ENCODE measurements at places on chromosomes 12 and 14.

GRCh38 chr12:50282721-50283228, 545 bp downstream of the LIMA1 start:
- DNase-seq: no peak

DNA sequence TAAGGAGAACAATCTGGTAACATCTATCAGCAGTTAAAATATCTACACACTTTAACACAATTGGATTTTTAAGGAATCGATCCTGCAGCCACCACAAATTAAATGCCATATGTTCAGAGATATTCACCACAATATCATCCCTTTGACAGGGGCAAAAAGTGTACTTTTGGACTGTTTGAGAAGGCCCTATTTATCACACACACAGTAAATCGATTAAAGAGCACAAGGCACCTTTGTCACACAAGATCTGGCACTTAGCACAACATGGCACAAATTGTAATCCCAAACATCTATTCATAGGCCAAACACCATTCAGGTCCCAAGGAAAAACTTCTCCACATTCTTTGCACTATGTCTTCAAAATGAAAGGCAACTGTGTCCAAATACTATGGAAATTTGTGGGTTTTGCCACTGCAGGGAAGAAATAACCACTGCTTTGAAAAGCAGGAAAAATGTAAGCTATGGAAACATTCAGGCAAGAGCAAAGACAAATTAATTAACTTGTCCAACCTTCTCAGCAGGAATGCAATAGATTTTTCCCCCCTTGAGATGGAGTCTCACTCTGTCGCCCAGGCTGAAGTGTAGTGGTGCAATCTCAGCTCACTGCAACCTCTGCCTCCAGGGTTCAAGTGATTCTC, 282.5 kb upstream of the TMPO start:
- DNase-seq: no peak

DNA sequence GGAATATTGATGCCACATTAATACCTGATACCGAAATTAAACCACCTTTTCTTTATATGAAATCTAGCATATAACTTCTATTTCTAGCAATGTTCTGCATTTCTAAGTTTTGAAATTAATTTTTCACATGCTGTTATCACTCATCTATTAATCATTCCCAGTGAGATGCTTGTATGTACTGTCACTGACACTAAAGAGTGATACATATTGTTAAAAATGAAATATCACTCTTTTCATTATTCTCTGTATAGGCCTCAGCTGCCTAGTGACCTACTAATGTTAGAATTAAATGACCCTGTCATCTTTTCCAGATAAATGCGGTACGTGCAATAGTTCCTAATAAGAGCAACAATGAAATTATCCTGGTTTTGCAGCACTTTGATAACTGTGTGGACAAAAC, 49.7 kb upstream of the KCNH3 start:
- DNase-seq: no peak

GRCh38 chr12:105806400-105806770, 332.4 kb downstream of the NUAK1 start:
- no peak for DNase-seq

GRCh38 chr14:70358631-70359030, 852 bp downstream of the COX16 start:
- DNase-seq: peak; percentile 5

DNA sequence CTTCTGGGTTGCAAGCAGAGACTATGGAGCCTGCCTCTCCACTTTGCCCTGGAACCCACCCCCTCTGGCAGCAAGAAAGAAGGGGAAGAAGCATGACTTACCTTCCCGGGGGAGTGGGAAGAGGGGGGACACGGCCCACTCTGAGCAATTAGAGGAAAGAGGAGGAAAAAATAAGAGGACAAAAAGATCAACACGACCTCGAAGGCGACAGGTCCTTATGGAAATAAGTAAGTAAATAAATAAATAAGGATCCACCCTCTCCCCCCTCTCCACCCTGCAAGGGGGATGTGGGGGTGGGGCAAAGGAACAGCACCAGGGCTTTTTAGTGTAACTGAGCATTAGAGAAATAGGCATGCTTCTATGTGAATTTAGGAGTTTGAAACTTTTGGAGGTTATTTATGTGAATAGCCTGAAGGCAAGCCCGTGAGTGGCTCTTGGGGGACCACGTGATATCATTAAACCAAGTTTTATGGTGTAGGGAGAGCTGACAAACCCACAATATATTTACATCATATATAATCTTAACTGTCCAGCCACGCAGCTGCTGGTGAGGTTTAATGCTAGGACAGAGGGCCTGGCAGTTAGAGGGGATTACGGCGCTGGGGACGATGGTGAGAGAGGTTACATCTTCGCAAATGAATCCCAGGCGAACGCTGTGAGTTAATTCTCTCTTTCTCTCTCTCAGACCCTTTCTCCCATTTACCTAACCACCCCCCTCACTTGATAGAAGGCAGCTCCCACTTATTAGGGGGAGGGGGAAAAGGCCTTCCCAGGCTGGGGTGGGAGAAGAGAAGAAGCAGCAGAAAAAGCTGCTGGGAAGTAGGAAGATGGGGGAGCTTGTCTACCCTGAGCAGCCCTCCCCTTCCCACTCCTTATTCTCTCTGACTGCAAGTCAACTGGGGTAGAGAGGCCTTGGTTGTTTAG, 4.8 kb downstream of the HOXC5 start:
- no peak for DNase-seq

GRCh38 chr12:27208414-27208750, 35.7 kb upstream of the STK38L start:
- no peak for DNase-seq

DNA sequence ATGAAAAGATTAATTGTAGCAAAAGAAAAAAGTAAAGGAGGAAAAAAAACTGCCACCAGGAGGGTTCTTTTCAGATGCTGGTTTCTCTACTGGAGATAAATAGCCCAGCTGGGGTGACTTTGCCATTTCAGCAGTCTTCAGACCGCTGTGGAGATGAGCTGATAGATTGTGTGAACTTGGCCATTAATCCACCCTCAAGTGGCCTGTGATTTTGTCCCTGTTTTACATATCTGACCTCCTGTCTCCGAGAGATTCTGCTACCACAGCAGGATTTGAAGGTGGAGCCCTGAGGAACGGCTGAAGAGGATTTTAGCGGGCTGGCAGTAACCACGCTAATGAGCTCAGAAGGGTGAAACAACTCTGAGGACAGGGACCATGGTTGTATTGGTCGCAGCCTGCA, 72.7 kb downstream of the WSCD2 start:
- no peak for DNase-seq

DNA sequence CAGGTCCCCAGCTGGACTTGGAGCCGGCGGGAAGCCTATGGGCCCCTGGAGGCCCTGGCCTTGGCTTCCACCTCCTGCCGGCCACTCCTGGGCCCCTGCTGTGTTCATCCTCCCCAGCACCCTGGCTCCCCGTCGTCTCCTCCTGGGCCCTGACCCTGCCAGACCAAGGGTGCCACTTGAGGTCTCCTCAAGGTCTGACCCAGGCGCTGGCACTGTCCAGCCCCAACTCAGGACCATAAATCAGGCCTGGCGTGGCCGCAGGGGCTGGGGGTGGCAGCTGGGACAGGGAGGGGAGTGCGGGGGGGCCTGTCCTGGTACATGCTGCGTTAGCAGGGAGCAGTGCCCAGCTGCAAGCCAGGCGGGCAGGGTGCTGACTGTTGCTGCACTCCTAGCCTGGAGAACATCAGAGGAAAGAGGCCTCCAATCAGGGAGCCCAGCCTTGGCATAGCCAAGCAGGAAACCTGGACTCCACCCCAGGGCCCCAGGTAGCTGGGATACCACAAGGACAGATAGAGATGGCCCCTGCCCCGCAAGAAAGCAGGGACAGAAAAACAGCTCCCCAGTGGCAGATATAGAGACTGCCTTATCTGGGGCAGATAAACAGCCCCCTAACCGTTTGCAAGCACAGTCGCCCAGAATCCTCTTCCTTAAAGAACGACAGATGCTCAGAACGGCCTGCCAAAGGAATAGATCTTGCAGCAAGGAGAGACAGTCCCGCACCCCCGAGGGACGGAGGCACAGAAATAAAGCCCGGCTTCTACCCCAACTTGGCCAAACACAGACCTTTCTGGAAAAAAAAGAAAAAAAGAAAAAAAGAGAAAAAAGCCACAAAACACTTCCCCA, 6.5 kb upstream of the ATG101 start:
- no peak for DNase-seq

GRCh38 chr12:5248230-5248629, 183.7 kb upstream of the NTF3 start:
- DNase-seq: no peak

GRCh38 chr12:100688451-100688864, 106.1 kb upstream of the ANO4 start:
- no peak for DNase-seq

DNA sequence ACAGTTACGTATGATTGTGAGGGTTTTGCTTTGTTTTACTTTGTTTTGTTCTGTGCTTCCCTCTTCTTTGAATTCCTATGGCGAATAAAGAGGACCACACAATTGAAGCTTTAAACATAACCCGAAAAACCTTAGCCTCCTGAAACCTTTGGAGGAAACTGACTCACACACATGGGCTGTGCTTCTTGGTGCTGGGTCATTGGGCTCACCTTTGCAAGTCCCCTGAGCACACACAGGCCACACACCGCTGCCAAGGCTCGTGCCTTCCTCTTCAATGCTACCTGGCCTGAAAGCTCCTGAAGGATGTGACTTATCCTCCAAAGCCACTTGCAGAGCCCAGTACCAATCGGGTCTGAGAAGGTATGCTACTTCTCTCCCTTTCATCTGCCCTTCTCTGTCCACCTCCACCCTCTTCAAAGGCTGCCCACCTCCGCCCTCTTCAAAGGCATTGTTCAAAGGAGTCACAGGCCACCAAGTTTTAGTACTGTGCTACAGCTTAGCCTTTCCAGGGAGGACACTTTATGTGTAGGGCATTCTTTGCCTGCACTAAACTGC, 114.6 kb downstream of the FOXN3 start:
- DNase-seq: no peak

DNA sequence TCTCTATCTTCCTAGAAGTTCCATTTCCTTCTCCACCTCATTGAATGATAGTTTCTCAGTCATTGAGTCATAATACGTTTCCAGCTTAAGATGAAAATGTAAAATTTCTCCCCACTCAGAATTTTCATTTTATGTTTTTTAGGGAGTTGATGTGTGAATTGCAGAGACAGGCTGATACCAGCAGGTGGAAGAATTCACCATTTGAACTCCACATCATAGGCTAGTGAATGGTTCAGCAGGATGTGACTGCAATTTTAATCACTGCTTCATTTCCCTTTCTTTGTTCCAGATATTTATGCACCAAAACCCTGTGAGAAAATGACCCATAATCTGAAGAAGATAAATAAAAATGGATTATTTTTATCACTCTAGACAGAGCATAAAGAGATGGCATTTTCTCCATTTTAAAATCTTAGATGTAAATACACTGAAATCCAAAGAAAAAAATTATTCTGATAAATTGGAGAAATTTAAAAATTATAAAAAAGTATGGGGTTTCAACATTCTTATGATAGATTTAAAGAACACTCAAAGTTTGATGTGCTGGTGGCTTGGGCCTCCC, 10.6 kb upstream of the PYGL start:
- DNase-seq: peak; percentile 68

- DNase-seq: no peak
These were observed 35.8 kb downstream of the GRIN2B start for GRCh38 chr12:13945641-13946040.

GRCh38 chr14:93262446-93262845, 55.4 kb downstream of the UBR7 start:
- no peak for DNase-seq

DNA sequence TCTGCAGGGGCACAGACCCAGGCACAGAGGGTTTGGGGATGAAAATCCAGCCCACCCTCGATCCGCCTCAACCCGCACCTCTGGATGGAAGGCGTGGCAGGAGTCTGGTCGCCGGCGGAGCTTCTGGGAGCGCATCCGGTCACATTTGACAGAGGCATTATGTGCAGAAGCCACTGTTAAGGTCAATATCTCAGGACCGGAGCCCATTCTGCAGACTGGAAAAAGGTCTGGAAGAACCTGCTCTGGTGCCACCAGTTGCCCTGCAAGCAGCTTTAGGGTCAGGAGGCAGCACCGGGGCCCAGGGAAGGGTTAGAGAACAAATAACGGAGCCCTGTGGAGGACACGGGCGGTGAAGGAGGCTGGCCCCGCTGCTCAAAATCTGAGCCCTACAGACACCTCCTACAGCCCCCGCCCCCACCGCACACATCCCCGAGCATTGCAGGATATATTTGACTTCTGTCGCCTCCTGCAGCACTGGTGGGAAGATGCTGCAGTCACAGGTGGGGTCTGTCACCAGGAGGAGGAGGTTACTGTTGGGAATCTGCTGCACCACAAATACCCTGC, 25.1 kb upstream of the LRTM2 start:
- DNase-seq: no peak

- DNase-seq: no peak
These were observed 78.1 kb downstream of the ABCD2 start for GRCh38 chr12:39541471-39541870.

DNA sequence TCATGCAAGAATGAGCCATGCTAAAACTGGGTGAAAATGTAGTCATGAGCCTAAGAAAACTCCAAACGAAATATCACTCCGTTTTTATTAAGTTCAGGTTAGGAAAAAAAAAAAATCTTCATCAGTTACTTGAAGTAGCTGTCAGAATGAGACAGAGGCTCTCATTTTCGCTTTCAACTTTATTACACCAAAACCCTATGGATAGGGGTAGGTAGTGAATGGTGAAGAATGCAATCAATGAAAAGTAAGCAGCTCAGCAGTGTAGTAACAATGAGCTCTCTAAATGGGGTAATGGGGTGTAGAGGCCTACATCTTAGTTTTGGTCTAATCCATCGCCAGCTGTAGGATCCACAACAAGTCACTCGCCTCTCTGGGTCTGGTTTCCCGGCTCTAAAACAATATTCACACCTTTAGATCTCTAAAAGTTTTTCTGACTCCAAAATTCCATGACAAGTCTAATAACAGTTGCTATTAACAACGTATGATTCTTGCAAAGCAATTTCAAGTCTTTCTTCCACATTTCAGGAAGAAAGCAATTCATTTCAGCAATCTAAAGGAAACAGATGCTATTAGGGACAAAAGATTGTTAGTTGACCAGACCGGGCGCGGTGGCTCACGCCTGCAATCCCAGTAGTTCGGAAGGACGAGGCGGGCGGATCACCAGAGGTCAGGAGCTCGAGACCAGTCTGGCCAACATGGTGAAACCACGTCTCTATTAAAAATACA, 1.7 kb downstream of the BTBD7 start:
- no peak for DNase-seq

DNA sequence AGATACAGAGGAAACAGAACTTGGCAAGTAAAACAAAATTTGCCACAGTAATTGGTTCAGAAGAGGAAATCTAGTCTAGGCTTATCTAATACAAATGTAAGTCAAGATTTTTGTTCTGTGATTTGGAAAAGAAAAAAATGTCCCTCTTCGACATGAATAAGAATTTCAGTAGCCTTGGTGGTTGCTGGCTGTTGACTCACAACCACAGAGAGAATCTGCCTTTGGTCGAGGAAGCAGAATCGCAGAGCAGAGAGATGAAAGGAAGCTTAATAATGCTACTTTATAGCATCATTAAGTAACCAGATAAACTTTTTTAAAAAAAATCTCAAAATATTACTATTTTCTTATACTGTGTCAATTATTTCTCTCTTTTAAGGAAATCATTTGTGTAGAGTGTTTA, 1096.6 kb downstream of the FLRT2 start:
- DNase-seq: peak; percentile 9

Measured in amniotic epithelial cell (primary cell).